ENCODE measurements at places on chromosomes 1 and 21.

- no peak for DNase-seq
These were observed 395.8 kb downstream of the PTPRU start for GRCh38 chr1:29631836-29632805.

- DNase-seq = no peak
These were observed 18.6 kb downstream of the FAM151A start for GRCh38 chr1:54604572-54605370.

DNA sequence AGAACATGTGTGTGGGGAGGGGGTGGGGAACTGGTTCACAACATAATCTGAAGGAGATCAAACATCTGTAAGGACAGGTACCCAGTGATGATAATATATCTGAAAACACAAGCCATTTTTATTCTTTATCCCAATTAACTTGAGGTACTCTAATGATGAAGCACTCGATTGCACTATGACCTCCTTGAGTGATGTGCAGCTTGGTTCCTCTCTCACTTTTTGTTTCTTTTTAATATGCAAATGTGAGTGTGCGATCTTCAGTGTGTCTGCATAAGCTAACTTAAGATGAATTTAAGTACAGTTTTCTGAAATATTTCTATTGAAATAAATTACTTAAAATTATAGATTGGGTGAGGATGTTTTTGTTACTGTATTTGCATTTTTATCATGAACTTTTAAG is 50.6 kb upstream of the ANGPTL1 start:
- DNase-seq = no peak

DNA sequence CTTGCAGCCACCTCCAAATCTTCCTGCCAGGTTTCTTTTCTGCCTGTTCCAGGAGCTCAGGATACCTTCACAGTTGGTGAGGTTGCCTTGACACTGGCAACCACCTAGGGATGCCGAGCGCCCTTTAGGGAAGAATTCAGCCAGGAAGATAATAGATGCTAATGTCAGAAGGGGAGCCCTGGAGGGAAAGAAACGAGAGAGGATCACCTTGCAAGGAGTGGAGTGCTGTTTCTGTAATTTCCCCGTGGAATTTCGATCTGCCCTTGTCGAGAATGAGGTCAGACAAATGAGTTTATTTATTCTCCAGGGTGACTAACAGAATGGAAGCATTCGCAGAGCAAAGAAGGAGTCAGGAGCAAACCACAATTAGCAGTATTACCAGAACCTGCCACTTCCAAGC is 315.8 kb upstream of the KAZN start:
- no peak for DNase-seq

GRCh38 chr1:13808729-13809131 is 108.7 kb downstream of the PRDM2 start:
- DNase-seq = no peak

DNA sequence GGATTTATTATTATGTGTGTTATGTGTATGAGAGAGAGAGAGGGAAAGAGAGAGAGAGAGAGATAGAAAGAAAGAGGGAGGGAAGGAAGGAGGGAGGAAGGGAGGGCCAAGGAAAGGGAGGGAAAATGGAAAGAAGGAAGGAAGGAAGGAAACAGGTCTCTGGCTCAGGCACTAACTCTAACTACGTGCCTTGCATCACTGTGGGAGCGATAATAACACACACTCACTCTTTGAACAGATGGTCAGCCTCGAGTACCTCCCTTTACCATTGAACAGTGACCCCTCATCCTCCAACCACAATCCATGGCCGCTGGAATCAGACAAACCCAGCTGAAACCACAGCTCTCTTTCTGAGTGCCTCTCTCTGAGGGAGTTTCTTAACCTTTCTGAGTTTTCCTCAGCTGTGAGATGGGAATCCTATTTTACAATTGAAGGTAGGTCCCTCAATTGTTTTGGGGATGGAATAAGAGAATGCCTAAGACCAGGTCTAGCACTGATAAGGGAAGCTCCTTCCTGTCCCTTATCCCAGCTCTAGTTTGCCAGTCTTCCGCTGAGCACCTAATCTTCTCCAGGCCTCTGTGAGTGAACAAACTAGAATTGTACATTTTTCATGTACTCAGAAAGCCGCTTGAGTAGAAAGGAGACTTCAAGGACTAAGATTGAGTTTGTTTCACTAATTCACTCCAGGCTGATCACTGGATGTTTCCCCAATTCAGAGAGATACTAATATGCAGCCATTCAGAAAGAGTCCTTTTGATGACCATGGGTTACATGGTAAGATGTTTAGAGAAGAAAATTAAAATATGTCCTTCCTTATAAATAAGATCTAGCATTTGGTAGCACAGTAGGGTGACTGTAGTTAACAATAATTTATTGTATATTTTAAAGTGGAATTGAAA is 62.8 kb downstream of the IRF2BP2 start:
- no peak for DNase-seq

DNA sequence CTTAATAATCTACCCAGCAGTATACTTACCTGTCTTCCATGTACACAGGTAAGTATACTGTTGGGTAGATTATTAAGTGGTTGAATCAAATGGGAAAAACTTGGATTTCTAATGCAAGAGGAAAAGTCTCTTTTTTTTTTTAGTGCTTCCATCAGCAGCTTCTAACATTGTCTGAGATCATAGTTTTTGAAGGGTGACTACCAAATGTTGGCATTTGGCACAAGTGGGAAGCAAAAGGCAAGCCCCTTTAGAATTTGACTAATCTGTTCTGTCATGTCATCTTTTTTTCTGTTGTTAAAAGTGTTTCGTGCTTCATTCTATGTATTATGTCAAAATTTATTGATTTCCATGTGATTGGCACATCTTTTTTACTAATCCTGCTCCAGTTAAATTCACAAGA is 547 bp downstream of the FMO1 start:
- DNase-seq = no peak

DNA sequence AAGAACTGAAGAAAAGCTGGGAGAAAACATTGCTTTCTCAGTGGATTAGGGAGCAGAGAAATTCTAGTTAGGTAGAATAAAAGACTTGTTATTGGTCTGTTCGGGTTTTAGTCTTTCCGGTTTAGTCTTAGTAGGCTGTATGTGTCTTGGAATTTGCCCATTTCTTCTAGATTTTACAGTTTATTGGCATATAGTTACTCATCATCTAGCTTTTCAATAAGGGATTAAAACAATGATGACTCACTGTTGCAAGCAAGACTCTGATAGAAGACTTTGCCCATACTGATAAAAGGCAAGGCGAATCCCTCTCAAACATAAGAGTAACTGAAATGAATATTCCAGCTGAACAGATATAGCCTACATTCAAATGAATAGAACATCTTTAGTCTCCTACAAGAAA is 62.3 kb downstream of the GPR137B start:
- DNase-seq = peak; percentile 58

DNA sequence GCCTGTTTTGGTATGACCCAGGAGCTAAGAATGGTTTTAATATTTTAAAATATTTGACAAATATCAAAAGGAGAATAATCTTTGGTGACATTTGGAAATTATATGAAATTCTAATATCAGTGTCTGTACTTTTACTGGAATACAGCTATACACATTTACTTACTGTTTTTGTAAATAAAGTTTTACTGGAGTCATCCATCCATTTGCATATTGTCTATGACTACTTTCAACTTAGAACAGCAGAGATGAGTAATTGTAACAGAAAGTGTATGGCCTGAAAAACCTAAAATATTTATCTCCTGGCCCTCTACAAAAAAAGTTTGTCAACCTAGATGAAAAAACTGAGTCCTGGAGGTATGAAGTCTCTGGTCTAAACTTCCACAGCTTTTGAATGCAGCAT is 5.8 kb upstream of the MAP3K7CL start:
- no peak for DNase-seq

DNA sequence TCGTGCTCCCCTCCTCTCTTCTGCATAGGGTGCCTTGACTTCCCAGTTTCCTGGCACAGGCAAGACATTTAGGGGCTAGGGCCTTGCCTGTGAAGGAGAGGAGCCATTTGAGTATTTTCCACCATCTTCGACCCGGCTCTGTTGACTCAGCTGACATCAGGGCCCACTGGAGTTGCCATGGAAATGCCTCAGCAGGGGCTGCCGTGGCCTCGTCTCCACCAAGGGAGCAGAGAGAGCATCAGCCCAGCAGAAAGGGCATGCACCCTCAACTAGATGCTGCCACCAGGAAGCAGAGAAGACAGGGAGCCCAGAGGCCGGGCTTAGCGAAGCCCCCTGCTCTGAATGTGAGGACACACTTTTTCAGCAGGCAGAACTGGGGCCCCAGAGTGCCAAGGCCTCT is 101.9 kb upstream of the ACTL8 start:
- DNase-seq = no peak

GRCh38 chr21:38075833-38076587 is 159.8 kb upstream of the KCNJ6 start:
- DNase-seq = no peak

Measured in COLO829 (cell line).